Esophagus squamous epithelium (tissue), 5 donors: ENCODE measurements at places on chromosomes 7 and 10.

GRCh38 chr7:150824379-150825177 is 24.0 kb downstream of the TMEM176A start:
- DNase-seq, result no peak

DNA sequence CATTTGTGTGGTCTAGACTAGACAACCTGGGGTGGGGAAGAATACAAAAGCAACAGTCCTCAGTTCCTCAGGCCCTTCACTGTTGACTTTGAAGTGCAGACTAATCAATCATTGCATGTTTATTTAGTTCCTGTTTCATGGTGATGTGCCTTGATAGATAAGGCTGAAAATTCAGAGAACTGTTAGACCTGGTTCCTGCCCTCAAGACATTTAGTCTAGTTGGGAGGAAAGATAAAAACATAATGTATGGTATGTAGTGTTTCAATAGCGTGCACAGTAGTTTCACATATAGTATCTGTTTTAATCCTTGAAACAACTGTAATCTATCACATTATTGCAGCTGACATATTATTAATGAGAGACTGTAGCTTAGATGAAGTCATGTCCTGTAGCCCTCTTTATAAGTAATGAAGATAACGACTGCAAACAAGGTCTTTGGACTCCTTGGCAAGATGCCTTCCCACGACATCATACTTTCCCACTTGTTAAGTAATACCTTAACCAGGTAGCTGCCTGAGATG is 124.0 kb downstream of the CELF2 start:
- no peak for DNase-seq

DNA sequence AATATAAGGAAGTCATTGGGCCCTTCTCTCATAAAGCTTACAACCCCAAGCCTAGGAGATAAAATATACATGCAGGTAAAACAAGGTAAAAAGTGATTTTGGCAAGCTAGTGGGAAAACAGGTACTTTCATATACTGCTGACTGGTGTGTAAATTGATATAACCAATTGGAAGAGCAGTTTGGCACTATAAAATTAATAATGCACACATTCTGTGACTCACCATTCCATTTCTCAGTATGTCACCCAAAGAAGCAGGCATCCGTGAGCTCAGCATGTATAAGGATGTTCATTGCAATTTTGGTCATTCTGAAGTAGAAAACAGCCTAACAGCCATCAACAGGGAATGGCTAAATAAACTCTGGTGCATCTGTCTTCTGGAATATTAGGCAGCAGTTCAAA is 2.9 kb downstream of the MACROH2A2 start:
- DNase-seq, result no peak

DNA sequence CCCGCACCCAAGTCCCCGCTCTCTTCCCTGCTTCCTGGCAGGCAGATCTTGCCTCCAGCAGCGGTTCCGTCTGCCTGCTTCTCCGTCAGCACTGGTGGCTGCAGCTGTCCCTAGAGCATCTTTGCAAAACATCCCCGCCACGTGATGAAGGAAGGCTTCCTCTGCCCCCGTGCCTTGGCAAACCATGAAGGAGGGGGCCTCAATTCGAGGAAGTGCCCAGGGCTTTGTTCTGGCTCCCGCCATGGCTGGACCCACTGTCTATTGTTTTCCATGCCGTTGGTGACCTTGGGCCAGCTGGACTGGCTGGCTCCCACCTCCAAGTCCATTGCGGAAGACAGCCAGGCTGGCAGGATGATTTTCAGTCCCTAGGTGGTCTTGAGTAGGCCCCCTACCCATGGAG is 13.2 kb upstream of the AQP1 start:
- DNase-seq, result no peak

DNA sequence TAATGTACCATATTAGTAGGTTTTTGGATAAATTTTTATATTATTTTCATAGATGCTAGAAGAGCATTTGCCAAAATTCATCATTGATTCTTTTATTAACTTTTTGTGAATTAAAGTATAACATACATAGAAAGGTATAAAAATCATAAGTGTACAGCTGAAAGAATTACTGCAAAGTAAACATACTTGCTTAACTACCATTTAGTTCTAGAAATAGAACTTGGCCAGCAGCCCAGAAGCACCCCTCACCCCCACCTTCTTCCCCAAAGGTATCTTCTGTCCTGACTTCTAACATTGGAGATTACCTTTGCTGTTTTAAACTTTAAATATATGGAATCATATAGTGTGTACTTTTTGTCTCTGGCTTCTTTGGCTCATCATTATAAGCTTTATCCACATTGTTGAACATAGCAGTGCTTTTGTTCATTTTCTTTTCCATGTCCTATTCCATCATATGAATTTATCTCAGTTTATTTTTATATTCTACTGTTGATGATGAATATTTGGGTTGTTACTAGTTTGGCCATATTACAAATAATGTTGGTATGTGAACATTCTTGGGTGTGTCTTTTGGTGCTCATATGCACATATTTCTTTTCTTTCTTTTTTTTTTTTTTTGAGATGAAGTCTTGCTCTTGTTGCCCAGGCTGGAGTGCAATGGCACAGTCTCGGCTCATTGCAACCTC is 142.8 kb downstream of the ADK start:
- DNase-seq, result no peak

DNA sequence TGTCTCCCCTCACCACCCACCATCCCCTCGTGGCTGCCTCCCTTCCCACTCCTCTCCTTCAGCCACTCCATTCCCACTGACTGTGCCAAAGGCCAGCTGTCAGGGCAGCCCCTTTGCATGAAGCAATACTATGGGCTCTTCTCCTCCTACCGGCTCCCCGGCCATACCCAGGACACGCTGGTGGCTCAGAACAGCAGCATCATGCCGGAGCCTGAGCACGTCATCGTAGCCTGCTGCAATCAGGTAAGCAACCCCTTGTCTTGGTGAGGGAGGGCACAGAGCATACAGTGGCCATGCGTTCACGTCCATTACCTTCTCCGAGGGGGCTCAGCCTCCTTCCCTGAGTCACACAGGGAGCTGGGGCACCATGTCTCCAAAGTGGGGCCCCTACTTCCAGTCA is 11.6 kb downstream of the CHAT start:
- no peak for DNase-seq
